Activated CD4-positive, alpha-beta T cell treated with anti-CD3 and anti-CD28 coated beads, Interleukin-2, amount 50 U/mL, for 16 hours (primary cell): ENCODE measurements at places on chromosomes 11 and 22.
A peak's percentile ranks its signal among the peaks of the same experiment; 100 is the strongest.

GRCh38 chr11:129331871-129332274, 43.8 kb upstream of the BARX2 start:
- peak; percentile 60 for DNase-seq

DNA sequence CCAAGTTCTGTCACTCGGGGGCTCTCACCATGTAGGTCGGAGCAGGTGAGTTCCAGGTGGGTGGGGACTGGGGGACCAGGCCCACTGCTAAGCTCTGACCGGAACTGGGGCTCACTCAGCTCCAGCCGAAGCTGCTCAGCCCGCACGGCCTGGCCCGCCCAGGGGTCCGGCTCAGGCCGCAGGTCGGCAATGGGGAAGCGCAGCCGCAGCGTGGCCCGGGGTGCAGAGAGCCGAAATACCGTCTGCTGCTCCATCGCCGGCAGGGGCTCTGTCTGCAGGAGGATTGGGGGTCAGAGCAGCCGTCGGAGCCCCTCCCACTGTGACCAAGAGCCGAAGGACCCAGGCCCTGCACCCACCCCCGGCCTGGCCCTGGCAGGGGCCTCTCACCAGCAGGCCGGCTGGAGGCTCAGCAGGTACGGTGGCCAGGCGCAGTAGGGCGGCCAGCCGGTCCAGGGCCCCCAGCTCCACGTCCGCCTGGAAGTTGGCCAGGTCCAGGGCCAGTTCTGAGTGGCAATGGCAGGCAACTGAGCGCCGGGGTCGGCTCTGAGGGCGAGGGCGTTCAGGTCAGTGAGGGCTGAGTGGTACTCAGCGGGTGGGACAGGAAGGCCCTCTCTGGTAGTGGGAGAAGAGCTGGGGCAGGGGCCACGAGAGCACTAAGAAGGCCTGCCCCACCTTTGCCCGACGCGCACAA, 7.2 kb downstream of the ATG2A start:
- no peak for DNase-seq

DNA sequence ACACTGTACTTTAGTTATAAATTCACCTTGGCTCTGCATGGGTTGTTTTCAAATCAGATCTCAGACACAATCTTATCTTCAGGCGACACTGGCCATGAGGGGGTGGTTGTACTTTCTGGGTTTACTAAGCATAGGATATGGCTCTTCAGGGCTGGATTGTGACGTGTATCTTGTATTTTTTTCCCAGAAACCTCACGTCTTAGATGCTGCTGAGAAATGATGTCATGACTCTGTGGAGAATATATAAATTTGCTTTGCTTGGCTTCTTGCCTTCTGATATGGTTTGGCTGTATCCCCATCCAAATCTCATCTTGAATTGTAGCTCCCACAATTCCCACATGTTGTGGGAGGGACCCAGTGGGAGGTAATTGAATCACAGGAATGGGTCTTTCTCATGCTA, 82.8 kb upstream of the VSTM5 start:
- DNase-seq = no peak

GRCh38 chr11:11082646-11083045, 224.8 kb upstream of the ZBED5 start:
- no peak for DNase-seq

- no peak for DNase-seq
Observed at GRCh38 chr11:11297578-11297977, 55.5 kb downstream of the CSNK2A3 start.

DNA sequence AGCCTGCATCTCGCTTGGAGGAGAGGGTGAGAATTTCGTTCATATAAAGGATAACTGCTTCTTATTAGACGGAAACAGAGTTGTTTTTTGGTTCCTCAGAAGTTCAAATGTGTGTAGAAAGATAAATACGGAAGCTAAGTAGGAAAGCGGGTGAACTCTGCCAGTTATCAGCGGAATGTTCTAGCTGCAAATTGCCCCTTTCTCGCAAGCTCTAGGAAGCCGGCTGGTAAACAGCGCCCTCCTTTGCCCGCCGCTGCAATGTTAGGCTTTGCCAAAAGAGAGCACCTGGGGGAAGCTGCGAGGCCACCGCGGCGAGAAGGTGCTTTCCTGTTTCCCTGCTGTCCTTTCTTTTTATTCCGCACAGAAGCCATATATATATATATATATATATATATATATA, 67.0 kb downstream of the IGLL5 start:
- DNase-seq = peak; percentile 16
